Activated CD4-positive, alpha-beta T cell treated with anti-CD3 and anti-CD28 coated beads, Interleukin-2, amount 50 U/mL, for 48 hours (primary cell): ENCODE measurements at places on chromosomes 2 and 18.

- DNase-seq, result no peak
Observed at GRCh38 chr2:149383340-149383739, 53.0 kb downstream of the LYPD6 start.

DNA sequence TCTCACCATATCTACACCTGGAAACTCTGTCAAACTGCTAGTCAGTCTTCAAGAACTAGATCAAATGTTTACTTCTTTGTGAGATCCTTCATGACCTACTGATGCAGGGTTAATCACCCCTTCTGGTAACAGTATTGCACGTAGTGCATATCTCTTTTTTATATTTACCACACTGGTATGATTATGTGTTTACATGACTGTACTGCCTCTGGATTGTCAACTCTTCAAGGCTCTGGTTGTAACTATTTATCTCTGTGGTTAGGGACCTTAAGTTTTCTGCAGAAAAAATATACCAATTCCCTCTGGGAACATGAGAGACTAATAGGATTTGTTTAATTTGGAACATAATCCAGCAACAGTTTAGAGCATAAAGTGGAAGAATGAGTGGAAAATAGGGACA lies 135.5 kb downstream of the PDE1A start:
- no peak for DNase-seq

- no peak for DNase-seq
Observed at GRCh38 chr2:148570989-148571388, 73.6 kb upstream of the EPC2 start.

GRCh38 chr2:90069290-90069894 lies 1377.9 kb downstream of the RPIA start:
- DNase-seq, result no peak

GRCh38 chr2:120255986-120256650 lies 3.5 kb downstream of the RALB start:
- no peak for DNase-seq
